GM18507 (cell line): ENCODE measurements at places on chromosomes 7 and 10.

- DNase-seq, result no peak
These were observed 133.7 kb upstream of the KLF14 start for GRCh38 chr7:130867581-130868136.

- DNase-seq, result no peak
These were observed 23.6 kb downstream of the C7orf57 start for GRCh38 chr7:48058990-48059389.

- DNase-seq, result no peak
These were observed 96.3 kb downstream of the BICC1 start for GRCh38 chr10:58608826-58609531.

DNA sequence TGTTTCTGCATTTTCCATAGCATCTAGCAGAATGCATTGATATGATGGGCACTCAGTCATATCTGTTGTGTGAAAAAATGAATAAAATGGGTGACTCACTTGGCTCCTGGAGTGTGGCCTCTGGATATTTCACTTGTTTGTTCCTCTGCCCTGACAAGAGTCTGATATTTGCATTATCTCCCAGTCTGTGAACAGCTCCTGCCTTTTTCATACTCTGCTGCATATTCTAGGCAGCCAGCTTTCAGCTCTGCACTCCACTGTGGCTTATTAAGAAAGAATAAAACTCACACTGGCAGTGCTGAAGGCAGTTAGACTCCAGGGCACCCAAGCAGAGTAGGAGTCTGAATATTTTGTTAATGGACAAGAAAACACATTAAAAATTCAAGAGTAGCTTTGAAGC, 623.9 kb downstream of the SORCS1 start:
- DNase-seq, result no peak

DNA sequence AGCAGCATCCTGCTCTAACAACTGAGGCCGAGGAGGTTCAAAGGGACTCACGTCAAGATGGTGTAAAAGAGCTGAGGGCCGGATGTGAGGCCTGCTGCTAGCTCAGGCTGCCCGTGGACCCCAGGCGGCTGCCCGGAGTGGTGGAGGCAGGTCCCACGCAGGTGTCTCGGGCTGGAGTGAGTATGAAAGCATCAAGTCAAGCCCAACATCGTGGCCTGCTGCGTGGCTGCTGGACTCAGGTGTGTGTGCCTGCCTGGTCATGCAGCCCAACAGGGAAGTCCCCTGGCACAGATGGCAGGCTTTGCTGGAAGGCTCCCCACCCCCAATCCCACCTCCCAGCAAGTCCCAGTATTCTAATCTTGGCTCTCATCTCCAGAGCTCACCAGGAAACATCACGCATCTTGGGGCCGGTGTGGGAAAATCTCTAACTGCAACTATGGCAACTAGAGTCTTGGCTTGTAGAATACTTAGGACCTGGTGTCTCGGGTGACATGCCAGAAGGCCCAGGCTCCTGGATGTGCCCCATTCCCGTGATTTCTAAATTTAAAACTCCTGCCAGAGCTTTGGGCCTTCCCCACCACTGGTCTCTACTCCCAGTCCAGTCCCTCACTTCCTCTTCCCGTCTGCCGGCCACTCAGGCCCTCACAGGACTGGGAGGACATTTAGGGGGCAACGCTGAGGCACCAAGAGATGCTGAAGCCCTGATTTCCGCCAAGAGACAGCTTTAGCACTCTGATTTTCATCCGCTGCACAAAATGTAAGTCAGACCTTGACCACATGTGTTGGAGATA, 85.9 kb downstream of the PRKAG2 start:
- DNase-seq, result no peak

GRCh38 chr10:870564-871166, 60.8 kb downstream of the LARP4B start:
- no peak for DNase-seq

DNA sequence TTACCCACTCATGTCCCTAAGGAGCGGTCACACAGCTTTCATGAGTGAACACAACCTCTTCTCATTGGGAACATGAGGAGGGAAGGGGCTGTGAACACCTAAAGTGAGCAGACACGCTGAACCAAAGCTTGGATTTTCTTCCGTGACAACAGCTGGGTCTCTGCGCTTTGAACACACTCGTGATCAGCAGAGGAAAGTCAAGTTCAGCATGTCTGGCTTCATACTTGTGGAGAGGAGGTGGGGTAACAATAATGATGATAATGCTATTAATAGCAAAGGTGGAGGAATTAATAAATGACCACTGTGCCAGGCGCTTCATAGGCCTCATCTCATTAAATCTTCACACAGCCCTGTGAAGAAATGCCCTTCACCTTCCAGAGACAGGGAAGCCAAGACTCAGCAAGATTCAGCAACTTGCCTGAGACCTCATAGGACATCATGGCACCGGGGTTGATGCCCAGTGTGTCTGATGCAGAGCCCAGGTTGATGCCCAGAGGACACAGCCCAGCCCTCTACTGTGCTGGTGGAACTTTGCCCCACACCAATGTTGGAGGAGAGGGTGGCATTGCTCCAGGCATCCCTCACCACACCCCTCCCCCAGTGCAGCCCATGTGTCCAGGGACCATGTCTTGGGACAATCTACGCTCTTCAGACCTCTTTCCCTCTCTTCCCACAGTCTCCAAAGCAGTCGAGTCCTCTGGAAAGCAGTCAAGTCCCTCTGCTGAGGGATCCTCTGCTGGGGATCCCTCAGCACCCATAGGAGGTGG, 40.6 kb downstream of the GSDME start:
- no peak for DNase-seq

GRCh38 chr10:35328404-35329037, 7.8 kb upstream of the CCNY start:
- no peak for DNase-seq

- DNase-seq, result no peak
These were observed 126.6 kb upstream of the RAB11FIP2 start for GRCh38 chr10:118173296-118173695.

DNA sequence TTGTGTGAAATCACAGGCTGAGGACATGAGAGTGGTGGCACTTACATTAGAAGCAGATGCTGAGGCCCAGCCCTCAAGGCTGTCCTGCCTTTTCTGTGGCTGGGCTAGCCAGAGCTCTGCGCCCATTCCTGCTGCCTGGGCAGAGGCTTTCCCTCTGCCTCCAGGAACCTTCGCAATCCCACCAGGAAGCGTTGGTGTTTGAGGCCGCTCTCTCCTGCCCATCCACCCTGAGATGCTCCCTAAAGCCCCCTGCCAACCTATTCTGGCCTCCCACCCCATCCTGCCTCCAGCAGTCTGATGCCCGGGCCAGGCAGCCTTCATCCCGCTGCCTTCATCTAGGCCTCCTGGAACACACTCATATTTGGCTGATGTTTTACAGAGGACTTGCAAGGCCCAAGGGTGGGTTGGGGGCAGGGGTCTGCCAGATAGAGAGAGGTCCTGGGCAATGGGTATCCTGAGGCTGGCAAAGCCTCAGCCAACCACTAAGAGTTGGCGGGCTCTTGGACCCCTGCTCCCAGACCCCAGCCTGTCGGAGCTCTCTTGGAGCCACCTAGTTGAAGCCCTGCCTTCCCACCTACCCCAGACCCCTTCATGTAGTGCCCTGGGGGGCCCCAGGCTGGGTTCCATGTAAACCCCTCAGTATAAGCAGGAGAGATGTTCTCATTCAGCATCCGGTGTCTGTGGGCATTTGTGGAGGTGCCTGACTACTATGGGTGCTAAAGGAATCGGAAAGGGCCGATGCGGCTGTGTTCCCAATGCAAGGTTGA, 32.7 kb downstream of the LDB3 start:
- no peak for DNase-seq

GRCh38 chr7:1675036-1675671, 5.1 kb downstream of the ELFN1 start:
- DNase-seq, result no peak

GRCh38 chr7:36659638-36660341, 64.5 kb downstream of the AOAH start:
- no peak for DNase-seq

DNA sequence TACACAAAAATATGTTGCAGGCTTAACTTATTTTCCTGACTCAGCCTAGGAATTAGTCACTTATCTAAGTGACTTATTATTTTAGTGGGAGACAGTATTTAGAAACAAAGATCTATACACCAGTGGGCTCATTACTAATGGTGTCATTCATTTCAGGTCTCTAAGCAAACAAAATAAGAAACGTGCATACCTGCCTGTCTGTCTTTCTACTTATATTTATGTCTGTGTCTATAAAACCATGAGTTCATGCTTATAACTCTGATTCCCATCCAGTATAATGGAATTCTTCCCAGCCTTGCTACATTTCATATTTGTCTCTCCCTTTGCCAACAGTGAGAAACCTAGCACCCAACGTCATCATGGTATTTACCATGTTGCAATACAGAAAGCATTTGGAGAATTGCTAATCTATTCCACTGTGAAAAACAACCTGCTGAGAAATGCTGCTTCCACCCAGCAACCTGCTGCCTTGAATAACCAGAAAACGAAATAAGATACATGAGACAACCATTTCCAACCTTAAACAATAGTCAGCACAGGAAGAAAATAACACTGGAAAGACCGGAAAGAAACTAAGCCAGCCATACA, 501.0 kb downstream of the GLRX3 start:
- DNase-seq, result no peak

GRCh38 chr7:83985821-83986220, 208.8 kb downstream of the SEMA3A start:
- DNase-seq, result no peak

- no peak for DNase-seq
These were observed 249.1 kb upstream of the YAE1 start for GRCh38 chr7:39317107-39317506.

- DNase-seq, result no peak
These were observed 103.5 kb upstream of the CCDC6 start for GRCh38 chr10:60009710-60010383.

DNA sequence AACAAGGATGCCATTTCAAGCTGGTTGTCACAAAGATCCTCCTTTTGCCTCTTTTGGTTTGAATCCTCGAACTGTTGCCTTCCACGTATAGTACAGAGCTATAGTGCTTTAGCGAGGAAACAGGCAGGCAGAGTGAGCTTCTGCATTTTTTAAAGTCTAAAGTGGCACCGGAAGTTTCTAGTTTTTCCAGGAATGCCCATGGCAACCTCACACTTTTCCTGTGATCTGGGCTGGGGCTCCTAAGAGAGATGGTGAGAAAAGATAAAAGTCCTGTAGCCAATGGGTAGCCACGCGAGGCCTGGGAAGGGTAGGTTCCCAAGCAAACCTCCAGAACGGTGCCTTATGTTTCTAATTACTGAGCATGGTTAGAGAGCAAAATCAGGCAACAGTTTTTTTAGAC, 76.7 kb downstream of the CALD1 start:
- DNase-seq, result no peak

DNA sequence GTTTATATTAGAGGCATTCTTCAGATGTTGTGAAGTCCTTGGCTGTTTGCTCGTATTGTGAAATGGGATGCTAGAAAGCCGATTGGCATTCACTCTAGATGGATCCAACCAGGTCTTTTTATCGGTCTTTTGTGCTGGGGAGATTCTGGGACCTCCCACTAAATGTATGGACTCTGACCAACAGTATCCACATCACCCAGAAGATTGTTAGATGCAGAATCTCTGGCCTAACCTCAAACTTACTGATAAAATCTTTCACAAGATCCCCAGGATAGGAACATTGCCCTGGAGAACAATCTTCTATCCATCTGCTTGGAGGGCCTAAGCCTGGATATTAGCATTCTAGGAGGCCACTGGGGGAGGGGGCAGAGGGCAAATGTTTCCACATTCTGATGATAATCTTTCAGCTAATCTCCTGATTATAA, 160.9 kb downstream of the PLXDC2 start:
- no peak for DNase-seq
